ENCODE measurements at places on chromosomes 4 and X.

GRCh38 chr4:125389713-125390112 is 75.0 kb downstream of the FAT4 start:
- no peak for DNase-seq

GRCh38 chrX:38311743-38312142 is 15.6 kb downstream of the RPGR start:
- DNase-seq = no peak

- no peak for DNase-seq
These were observed 1947.6 kb upstream of the IGFBP7 start for GRCh38 chr4:59057804-59058203.

GRCh38 chr4:172997217-172997609 is 171.4 kb upstream of the GALNT7 start:
- no peak for DNase-seq

- DNase-seq = no peak
These were observed 217.9 kb upstream of the KLHL4 start for GRCh38 chrX:87299563-87300160.

DNA sequence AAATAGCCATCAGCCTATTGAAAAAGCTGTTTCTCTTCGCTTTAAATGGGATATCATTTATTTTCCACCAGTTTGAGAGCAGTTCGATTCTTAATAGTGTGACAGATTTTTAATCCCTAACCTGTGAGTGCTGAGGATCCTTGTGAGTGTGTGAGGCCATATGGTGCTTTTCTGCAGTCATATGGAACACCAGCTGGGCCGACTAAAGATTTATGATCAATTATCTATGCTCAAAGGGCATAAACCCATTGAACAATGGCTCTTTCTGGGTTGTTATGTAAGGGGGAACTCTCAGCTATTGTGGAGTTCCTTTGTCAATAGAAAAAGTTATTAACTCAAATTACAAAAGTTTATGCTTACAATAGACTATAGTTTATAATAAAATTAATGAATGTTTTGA is 1003.6 kb downstream of the FAT4 start:
- no peak for DNase-seq

GRCh38 chr4:111269439-111269838 is 646.6 kb upstream of the PITX2 start:
- no peak for DNase-seq

DNA sequence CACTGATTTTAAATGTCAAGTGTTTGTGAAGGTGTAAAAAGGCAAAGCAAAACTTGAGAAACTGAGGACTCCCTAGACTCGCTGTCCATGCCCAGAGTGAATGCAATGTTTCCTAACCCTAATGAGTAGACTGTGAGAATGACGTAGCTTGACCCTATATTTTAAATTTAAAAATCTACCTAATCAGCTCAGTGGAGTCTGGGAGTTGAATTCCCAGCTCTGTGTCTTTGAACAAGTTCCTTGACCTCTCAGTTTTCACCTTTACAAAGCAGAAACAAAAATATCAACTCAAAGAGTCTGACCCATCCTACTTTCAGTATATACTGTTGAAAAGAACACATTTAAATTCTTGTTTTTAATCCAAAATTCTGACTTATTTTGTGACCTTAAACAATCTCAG is 2.3 kb downstream of the FGA start:
- DNase-seq = no peak

DNA sequence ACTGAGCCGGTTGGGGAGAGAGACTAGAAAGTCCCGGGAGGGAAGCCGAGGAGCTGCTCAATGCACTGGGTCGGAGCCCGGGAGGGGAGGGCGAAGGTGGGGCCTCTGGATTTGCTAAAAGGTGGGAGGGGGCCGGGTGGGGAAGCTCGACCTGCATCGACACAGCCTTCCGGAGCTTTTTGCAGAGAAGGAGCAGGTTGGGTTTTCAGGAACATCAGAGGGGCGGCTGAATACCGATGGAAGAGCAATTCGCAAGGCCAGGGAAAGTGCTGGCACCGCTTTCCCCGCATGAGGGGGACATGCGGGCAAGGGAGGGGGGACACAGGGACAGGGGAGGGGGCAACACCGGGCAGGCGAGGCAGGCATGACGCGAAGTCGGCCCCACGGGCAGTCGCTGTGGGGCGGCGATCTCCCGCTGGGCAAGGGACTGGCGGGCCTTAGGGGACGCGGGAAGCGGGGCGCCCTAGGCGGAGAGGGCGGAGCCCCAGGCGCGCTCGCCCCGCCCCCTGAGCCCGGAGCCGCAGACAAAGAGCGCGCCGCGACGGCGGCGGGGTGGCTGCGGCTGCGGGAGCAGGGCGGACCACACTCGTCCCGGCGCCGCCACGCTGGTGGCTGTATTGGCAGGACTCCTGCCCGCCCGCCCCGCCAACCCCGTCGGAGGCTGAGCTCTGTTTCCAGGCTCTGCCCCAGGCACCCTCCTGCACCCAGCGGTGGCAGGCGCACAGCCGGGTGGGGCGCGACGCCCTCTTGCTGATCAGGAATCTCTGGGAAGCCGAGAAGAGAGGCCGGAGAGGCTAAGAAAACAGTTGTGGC is 11.6 kb downstream of the PDZD4 start:
- no peak for DNase-seq

DNA sequence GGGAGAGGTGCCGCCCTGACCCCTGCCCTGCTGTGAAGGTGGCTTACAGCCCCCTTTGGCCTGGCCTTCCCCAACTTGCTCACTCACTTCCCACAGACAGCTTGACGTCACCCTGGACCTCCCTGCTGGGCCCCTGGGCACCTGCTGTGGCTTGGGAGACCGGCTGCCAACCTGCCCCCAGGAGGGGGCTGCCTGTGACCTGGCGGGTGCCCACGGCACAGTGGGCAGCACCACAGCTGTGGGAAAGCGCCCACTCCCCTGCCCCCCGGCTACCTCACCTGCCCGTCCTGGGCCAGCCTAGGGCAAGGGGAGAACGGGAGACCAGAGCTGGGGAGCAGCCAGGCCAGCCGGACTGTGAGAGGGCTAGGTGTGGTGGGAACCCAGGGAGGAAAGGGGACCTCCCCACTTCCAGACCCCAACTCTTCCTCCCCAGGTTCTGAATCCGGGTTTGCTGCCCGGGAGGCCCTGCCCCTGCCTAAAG is 2.4 kb upstream of the ZFP92 start:
- DNase-seq = no peak

GRCh38 chrX:152989292-152989658 is 4.6 kb downstream of the PNMA5 start:
- no peak for DNase-seq

DNA sequence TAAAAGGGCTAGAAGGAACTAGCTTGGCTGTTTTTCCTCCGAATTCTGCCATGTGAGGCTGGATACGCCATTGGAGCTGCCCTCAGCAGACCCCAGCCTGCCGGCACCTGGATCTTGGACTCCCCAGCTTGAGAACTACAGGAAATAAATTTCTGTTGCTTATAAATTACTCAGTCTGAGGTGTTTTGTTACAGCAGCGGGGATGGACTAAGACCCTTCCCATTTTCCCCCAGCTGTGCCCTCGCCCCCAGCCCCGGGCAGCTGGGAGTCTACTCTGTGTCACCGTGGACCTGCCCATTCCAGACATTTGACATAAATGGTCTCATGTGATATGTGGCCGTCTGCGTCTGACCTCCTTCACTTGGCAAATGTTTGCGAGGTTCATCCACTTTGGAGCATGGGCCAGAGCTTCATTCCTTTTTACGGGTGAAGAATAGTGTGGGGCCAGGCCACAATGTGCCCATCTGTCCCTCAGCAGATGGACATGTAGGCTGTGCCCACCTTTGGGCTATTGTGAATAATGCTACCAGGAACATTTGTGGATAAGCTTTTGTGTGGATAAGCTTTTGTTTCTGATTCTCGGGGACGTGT is 30.7 kb upstream of the SPON2 start:
- no peak for DNase-seq

- DNase-seq = no peak
These were observed 27.5 kb downstream of the UBE2D3 start for GRCh38 chr4:102799816-102800215.

DNA sequence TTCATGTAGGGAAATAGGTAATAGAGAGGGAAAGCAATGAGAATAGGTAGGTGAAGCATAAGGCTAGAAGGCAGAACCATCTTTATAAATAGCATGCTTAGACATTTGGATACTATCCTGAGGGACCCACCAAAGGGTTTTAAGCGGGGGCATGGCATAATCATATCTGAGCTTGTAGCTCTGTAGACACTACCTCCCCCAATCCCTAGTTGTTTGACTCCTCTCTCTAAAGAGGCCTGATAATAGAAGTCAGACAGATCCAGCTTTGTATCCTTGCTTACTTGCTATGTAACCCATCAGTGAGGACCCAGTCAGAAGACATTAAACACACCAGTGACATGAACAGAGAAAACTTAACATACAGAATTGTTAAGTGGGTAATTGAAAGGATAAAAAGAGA is 58.7 kb downstream of the SCFD2 start:
- no peak for DNase-seq

DNA sequence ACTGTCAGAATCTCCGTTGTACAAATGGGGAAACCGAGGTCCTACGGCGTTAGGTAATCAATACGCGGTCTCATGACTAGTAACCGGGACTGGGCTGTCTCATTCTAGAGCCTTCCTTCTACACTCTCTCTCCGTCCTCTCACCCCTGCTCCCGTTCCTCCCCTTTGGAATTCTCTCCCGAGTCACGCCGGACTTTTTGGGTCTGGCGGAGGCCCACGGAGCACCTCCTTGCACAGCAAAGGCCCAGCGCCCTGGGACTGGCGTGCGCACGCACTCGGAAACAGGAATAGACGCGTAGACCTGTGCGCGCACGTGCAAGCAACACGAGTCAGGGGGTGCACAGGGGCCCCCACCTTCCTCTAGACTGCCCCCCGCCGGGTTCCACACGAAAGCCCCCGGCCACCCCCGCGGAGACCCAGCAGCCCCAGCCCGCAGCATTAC is 361 bp downstream of the QDPR start:
- no peak for DNase-seq

DNA sequence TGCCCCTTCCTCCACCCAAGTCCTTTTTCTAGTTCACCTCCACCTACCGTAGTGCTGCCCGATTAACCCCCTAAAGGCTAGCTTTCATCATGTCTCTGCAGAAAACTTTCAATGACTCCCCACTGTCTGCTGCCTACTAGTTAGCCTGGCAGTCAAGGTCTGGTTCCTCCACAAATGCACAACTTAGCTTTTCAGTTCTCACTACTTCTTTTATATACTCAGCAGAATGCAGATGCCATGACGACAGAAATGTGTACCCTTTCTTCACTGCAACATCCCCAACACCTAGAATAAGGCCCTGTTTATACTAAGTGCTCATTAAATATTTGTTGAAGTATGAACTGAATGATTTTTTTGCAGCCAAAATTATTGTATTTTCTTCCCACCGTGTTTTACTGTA is 30.9 kb upstream of the RASGEF1B start:
- DNase-seq = no peak

- DNase-seq = no peak
These were observed 72.1 kb downstream of the ARHGEF38 start for GRCh38 chr4:105624530-105624929.

GRCh38 chr4:79237851-79238250 is 88.0 kb downstream of the NAA11 start:
- DNase-seq = no peak

- DNase-seq = no peak
These were observed 11.8 kb downstream of the ZNF182 start for GRCh38 chrX:47992095-47992380.

GRCh38 chr4:53510321-53510720 is 81.0 kb downstream of the LNX1 start:
- DNase-seq = no peak

DNA sequence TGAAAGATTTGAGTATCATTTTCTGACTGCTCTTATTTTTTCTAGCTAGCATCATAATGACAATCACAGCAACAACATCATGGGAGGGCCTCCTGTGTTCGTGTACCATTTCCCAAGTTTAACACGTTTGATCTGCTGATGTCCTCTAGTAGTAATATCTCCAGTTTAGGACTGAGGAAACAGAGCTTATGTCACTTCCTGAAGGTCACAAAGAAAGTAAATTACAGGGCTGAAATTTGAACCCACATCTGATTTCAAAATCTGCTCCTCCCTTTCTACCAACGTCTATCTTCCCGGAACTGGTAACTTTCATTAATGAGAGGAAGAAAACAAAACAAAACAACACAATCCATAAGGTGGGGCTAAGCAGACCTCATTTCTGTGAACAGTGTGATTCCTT is 302.7 kb downstream of the PACRGL start:
- no peak for DNase-seq

DNA sequence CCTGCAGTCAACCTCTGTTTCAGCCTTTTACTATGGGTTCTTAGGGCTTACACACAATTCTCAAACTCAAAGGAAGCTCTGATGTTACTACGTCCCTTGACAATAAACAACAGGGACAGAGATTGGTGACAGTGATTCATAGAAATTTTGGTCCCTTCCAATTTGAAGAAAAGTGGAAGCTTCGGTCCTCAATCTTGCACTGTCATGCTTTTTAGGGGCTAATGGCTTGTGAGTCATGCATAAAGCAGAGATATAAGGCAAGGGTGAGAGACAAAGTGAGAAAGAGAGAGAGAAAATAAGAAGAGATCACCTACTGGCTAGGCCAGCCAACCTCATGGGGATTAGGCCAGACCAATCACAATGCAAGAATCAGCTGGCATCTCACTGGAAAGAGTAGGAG is 63.2 kb upstream of the STARD8 start:
- no peak for DNase-seq

GRCh38 chrX:22373766-22374165 is 101.1 kb downstream of the CBLL2 start:
- no peak for DNase-seq

- DNase-seq = no peak
These were observed 22.8 kb downstream of the MFAP3L start for GRCh38 chr4:170003071-170004070.

GRCh38 chr4:72375073-72375736 is 193.8 kb downstream of the ADAMTS3 start:
- no peak for DNase-seq

- DNase-seq = no peak
These were observed 13.8 kb upstream of the PAGE5 start for GRCh38 chrX:55206162-55206941.

- DNase-seq = no peak
These were observed at the start of gene BANK1 for GRCh38 chr4:101790521-101791181. Gene BANK1, plus strand, starts transcription at chr4:101790730. Its CDS starts 151 bp downstream, at chr4:101790881.

GRCh38 chr4:101393256-101393655 is 45.9 kb upstream of the PPP3CA start:
- DNase-seq = no peak

DNA sequence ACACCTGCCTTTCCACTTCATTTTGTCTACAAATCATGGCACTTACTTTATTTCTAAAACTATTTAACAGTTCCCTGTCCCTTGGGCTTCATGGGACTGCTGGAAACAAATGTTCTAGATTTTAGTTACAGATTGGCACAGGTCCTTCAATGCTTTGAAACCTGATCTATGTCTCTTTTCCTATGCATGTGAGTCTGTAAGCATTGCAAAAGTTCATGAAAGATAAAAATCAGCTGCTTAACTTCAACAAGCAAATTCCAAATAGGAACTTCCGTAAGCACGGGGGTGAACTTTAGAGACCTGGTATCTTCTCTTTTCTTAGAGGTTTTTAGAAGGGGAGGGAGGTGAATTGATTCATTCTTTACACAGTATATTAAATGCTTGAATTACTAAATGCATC is 9.5 kb downstream of the LGI2 start:
- DNase-seq = no peak

DNA sequence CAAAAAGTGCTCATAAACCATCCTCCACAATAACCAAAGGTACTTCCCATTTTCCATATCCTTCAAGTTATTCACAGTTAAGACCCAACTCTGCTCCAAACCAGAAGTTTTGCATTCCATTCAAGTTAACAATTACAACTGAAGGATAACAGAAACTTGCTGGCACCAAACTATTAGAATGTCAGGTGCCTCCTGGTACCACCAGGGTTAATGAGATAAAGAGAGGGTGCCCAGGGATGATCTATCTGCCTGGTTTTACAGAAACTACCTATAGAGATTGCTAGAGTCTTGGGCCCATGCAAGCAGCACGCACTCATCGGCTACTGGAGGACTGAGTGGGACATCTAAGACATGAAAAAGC is 114.6 kb downstream of the RBM47 start:
- no peak for DNase-seq

Measured in stimulated activated CD8-positive, alpha-beta memory T cell treated with anti-CD3 and anti-CD28 coated beads, Interleukin-4, amount 100 ng/mL, for 1 hour (primary cell).